NCI-H526 (cell line): ENCODE measurements at places on chromosomes 12 and 14.

DNA sequence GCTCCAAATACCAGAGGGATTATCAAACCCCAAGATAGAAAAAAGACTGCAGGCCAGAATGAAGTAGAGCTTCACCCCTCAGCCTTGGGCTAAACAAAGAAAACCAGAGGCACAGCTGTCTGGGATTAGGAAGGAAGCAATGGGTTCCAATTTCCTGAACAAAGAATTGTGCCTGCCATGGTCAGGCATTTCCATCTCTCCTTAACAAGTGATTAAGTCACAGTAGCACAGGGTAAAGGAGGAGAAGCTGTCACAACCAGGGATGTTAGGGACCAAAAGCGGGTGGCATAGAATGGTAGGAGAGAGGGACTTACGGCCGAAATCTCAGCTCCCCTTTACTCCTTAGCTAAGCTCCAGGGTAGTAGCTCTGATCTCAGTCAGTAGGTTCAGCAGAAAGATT lies 33.9 kb downstream of the SPTLC2 start:
- DNase-seq, result no peak

- peak; percentile 94 for DNase-seq
Measured at GRCh38 chr12:62602255-62603060, 135.8 kb downstream of the MON2 start.

DNA sequence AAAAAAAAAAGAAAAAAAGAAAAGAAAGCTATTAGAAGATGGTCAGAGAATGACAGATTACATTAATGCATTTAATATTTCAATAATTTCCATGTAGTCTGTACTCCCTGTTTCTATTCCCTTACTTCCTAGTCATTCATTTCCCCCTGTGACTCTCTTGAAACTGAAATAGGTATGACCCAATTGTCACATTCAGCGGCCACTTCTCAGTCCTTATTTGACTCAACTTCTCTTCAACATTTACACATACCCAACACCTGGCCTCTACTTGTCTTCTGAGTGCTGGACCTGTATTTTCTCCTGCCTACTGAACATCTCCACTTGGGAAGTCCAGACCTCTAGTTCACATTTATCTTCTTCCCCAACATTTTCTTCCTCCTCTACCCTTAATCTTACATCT lies 7.2 kb downstream of the EEA1 start:
- no peak for DNase-seq

GRCh38 chr14:21233457-21234076 lies 35.7 kb downstream of the HNRNPC start:
- DNase-seq, result peak; percentile 16

DNA sequence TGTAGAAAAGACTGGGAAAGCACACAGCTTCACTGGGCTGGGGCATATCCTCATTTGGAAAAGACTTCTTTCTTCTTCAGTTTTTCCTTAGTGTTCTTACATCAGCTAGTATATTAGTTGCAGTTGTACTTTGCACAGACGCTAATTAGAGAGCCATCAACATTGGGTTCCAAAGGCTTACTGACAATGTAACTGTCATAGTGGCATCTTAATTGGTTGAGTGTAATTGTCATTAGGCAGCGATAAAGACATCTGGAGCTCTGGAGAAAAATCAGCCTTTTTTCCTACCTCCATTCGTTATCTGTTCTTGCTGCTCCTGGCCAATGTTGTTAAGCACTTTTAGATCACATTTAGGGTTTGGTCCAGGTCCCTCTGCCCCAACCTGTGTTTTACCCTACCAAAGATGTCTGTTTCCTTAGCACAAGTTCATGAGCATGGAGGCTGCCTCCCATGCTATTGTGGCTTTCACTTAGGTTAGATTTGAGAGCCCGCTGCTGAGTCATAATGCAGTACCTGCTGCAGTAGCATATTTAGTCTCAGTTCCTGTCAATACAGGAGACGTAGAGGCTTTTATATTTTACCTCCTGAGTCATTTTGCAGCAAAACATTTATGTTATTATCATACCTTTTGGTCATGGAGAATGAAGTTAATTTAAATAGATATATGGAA lies 49.2 kb downstream of the FBXW8 start:
- DNase-seq, result no peak

DNA sequence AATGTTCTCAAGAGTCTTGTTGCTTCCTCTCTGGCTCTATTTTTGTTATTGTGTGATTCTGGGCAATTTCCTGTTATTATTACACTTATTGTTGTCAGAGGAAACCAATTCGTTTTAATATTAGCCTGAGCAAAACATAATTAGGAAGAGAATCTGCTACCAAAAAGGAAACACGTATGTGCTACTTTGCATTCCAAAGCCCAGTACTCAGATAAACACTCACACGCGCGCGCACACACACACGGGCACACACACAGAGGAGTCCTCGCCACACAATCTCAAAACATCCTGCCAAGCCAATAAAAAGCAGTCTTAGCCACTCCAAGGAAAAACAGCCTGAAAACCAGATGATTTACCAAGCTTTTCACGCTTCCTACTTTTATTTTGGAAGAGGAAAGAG lies 400.7 kb downstream of the NUAK1 start:
- DNase-seq, result no peak

DNA sequence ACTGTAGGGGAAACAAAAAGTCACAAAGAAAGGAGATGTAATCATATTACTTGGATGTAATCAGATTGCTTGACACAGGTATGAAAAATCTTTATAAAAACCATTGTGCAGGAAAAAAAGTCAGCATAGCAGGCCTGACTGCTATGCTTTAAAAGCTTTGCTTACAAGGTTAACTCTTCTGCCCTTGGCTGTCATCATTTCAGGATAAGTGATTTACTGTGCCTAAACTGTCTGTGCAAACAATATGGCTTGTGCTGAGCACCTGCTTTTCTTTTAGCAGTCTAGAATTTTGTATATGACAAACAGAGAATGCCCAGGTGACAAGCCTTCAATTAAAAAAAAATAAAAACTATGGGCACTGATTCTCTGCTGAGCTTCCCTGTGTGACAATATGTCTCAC lies 63.8 kb upstream of the PLEKHG7 start:
- DNase-seq, result peak; percentile 34

DNA sequence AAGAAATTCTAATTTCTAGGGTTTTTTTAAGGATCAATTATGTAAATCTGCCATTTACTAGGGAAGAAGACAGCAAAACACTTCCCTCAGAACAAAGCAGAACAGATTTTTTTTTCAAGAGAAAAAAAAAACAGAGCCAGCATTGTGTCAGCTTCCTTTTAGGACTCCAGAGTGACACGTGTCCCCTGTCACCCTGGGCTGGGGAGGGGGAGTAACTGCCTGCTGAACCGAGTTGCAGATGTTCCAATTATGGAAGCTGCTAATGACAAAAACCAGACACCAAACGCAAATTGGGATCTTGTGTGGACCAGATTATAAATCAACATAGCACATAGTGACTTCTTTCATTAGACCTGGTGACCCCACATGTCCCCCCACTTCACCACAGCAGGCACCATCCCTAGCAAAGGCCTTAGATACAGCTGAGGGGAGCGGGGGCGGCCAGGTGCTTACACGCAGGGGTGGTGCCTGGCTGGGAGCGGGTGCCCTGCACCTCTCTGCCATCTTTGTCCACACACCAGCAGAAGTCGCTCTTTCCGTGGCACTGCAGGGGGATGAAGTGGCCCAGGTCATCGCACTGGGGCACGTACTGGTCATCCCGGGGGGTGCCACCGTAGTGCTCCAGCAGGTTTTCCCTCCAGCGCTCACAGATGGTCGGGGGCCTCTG lies 25.4 kb downstream of the RTRAF start:
- DNase-seq, result no peak

GRCh38 chr14:106060276-106060975 lies 534.0 kb downstream of the TMEM121 start:
- DNase-seq, result no peak

GRCh38 chr12:121145221-121145620 lies 12.5 kb downstream of the P2RX7 start:
- DNase-seq, result no peak

GRCh38 chr12:94595152-94595551 lies 55.2 kb downstream of the TMCC3 start:
- no peak for DNase-seq

DNA sequence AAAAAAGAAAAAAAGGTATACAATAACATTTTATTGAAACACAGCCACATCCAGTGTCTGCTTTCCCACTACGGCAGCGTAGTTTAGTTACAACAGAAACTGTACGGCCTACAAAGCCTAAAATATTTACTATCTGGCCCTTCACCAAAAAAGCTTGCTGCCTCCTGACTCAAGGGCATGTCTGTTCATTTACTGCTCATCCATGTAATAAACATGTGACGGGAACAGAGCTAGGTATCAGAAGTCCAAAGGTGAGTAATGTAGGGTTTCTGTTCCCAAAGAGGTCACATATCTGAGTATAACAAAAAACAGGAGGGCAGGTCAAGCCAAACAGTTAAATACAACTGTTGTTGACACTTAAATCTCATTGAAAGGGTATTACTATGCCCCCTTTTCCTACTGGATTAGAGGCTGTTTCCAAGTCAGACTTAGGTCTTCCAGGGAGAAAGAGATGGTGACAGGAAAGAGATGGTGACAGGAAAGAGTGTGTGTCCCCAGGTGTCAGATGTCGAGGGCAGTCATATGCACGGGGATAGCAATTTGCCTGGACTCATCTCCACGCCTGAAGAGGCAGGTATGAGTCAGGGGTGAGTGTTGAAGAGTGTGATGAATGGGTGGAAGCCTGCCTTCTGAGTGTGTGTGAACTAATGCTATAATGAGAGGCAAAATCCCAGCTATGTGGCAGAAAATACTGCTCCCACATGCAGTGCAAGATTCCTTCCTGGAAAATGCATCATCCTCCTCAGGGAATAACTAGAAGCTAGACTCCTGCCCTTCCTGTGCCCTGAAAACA lies 77.7 kb downstream of the MAP3K9 start:
- DNase-seq, result no peak

GRCh38 chr12:52949413-52950331 lies 754 bp downstream of the KRT18 start:
- DNase-seq, result peak; percentile 73

DNA sequence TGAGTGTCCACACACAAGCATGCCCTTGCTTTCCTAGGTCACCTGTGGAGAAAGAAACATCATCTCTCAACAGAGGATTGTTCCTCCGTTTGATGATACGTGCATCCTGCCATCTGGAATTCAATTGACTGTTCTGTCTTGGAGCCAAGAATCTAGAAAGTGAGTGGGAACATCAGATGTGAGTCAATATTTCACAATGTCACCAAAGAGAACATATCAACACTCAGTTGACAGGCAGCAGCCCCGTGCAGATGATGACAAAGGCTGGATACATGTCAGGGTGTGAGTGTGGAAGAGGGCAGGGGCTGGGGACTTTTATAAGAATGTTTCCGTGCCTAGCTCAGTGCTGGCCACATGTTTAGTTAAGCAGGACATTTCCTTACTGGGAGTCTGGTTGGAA lies 76.1 kb downstream of the TBC1D30 start:
- no peak for DNase-seq

DNA sequence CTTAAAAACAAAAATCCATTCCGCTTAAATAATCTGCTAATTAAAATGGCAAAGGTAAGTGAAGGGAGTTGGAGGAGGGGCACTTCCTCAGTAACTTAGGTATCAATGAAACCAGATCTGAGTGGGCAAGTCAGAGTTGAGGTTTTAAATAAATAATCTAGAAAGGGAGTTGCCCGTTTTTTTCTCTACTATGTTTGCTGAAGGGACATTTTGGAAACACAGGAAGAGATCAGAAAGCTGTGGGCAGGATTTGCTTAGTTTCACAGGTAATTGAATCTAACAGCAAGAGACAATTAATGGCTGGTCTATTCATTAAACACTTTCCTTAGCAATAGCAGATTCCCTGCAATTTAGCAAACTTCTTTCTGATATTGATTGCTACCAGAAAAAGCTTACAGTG lies 186.0 kb upstream of the ABCD2 start:
- DNase-seq, result no peak

DNA sequence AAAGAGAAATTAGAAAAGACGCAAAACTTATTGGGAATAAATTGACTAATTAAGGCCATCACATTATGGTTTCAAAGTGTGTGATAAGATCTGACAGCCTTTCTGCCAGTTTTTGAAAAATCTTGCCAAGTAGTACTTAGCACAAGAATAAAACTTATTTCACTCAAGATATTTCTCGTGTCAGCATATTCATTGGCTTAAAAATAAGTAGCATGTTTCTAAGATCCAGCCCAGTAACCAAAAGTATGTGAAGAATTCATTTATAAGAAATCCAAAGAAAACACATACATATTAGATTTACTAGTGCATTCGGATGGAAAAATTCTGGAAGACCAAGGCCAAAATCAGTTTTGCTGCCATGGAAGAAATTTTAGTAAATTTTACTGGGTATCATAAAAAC lies 1135.0 kb downstream of the GALC start:
- DNase-seq, result no peak

DNA sequence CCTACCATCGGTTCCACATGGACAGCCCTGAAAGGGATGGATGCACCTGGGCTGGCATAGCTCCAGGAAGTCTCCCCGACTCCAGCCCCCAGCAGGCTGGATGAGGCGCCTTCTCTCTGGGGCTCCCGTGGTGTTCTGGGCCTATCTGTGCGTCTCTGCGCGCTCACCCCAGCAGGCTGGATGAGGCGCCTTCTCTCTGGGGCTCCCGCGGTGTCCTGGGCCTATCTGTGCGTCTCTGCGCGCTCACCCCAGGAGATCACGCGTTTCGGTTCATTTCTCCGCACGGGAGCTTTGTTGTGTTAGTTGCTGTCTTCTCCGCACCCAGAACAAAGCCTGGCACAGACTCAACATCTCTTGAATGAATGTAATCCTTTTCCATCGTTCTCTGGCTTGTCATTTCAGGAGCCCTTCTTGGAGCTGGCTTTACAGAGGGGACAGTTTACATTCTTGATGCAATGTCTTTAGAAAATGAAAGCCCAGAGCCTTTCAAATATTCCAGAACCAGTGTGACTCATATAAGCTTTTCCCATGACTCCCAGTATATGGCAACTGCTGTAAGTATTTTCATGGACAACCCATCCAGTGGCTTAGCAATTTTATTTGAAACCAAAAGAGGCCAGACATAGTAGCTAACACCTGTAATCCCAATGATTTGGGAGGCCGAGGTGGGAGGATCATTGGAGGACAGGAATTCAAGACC lies 40.3 kb downstream of the CFAP251 start:
- DNase-seq, result peak; percentile 74

- DNase-seq, result peak; percentile 5
Measured at GRCh38 chr14:73455294-73455693, 3.1 kb downstream of the NUMB start.

GRCh38 chr14:73696466-73697400 lies 17.5 kb downstream of the PNMA1 start:
- no peak for DNase-seq

- DNase-seq, result no peak
Measured at GRCh38 chr14:23414906-23415820, 7.1 kb upstream of the MYH6 start.

- no peak for DNase-seq
Measured at GRCh38 chr14:69287098-69288010, 27.4 kb downstream of the GALNT16 start.

DNA sequence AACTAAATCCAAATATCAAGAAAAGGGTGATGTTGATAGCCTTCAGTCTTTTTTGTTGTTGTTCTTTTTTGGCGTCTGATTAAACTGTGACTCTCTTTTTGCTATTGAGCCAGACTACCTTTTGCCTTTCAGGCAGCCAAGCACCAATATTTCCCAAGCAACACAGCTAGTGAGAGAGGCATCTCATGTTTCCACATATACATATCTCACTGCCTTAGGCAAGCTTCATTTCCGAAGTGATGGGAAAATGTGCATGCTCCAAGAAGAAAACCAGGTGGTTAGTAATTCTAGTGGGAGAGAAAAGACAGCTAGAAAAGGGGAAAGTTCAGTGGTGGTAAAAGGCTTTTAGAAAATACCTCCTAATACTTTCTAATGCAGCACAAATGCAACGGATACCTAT lies 277.7 kb downstream of the TMTC2 start:
- peak; percentile 43 for DNase-seq

GRCh38 chr12:131330106-131330815 lies 376.6 kb downstream of the ADGRD1 start:
- DNase-seq, result peak; percentile 78
